ENCODE measurements at places on chromosomes 12 and 14.

DNA sequence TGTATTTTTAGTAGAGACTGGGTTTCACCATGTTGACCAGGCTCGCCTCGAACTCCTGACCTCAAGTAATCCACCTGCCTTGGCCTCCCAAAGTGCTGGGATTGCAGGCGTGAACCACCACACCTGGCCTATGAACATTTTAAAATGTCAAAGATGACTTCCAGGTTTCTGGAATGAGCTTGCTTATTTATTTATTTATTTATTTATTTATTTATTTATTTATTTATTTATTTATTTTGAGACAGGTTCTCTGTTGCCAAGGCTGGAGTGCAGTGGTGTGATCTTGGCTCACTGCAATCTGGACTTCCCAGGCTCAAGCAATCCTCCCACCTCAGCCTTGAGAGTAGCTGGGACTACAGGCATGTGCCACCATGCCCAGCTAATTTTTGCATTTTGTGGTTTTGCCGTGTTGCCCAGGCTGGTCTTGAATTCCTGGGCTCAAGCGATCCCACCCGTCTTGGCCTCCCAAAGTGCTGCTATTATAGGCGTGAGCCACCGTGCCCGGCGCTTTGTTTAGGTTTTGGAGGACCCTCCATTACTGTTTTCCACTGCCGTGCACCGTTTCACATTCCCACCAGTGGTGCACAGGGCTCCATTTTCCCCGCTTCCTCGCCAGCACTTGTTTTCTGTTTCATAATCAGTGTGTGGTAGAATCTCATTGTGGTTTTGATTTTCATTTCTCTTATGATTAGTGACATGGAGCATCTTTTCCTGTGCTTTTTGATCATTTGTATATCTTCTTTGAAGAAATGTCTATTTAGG, 6.4 kb upstream of the CFAP251 start:
- DNase-seq: no peak

GRCh38 chr14:99554184-99554583, 49.8 kb downstream of the CCDC85C start:
- no peak for DNase-seq

DNA sequence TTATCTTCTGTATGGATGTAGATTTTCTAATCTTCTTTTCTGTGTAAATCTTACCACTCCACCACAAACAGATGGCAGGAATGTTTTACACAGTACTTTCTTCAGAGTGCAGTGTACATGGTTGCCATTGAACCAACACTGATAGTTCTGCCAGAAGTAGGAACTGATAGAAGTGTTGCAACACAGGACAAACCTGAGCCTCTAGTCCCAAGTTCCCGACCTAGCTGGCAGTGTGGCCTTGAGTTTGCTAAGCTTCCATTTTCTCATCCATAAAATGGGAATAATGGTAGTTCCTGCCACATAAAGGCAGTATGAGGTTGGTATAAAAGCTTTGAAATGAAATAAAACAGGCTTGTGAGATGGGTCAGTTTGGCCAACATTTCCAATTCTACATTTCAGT, 50.8 kb upstream of the SAV1 start:
- peak; percentile 24 for DNase-seq

DNA sequence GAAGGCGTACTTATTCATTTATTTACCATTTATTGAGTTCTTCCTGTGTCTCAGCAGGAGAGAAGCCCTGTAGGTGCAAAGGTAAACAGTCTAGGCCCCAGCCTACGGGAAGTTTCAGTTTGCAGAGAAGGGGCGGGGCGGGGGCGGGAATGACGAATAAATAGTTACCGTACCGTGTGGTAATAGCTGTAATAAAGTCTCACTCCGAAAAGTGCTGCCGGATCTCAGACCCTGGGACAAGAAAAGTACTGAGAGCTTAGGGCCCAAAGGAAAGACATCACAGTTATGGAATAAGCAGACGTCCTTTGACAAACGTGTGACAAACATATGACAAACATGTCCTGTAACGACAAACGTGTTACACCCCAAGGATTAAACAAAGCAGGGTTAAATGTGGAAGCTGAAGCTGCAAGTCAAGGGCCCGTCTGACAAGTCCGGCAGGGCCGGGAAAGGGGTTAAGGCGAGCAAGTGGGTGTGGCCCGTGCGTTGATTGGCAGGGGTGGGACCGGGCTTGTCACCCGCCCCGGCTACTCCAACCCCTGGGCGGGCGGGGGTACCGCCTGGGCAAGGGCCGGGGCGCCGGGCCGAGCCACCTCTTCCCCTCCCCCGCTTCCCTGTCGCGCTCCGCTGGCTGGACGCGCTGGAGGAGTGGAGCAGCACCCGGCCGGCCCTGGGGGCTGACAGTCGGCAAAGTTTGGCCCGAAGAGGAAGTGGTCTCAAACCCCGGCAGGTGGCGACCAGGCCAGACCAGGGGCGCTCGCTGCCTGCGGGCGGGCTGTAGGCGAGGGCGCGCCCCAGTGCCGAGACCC, at the start of gene LRP10:
Gene LRP10, plus strand, starts transcription at position 517 of the 809 bp plus-strand sequence. CDS start 564 bp downstream, outside the sequence.
- DNase-seq: peak; percentile 81

DNA sequence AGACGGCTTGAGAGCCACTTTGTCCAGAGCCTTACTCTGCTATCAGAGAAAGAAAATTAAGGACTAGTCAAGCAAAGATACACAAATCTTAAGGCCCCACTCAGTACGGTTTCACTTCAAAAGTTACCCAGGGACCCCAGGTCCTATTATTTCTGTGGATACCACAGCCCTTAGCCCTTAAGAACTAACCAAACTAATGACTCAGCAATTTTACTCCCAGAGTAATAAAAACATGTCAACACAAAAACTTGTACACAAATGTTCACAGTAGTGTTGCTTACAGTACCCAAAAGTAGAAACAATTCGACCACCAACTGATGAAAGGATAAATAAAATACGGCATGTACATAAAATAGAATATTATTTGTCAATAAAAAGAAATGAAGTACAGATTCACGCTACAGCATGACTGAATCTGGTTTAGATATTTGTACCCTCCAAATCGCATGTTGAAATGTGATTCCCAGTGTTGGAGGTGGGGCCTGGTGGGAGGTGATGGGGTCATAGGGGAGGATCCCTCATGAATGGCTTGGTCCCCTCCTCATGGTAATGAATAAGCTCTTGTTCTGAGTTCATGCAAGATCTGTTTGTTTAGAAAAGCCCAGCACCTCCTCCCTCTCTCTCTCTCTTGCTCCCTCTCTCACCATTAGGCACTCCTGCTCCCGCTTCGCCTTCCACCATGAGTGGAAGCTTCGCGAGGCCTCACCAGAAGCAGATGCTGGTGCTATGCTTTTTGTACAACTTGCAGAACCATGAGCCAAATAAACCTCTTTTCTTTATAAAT, 30.5 kb downstream of the AREL1 start:
- DNase-seq: no peak

DNA sequence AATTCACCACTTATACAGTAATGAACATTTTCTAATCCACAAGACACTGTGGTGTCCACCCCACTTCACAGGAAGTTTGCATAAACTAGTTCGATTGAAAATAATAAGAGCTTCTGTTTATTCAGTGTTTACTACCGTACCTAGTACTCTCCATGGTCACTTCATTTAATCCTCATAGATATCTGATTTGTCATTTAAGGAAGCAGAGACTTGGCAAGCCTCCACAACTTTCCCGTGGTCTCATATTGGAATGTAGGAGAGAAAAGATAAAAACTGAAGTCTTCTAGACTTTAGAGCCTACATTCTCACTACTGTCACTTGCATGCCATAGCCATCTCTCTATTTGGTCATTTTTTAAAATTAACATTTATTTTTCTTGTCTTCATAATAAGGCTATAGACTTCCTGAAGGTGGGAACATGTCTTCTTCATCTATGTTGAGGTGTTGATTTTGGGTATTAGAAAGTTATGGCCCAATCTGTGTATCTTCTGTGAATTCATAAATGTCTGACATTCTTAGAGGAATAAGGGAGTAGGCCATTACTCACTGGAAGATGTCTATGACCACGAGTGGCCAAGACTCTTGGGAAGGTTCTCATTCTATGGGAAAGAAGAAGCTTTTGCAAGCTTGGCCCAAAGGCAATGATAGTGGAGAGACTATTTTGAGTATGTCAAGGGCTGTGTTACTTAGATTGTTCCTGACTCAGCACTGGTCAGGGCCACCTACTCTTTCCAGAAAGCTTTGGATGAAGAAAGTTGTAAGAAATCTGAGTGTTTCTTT, 423.7 kb downstream of the LRIG3 start:
- DNase-seq: no peak

DNA sequence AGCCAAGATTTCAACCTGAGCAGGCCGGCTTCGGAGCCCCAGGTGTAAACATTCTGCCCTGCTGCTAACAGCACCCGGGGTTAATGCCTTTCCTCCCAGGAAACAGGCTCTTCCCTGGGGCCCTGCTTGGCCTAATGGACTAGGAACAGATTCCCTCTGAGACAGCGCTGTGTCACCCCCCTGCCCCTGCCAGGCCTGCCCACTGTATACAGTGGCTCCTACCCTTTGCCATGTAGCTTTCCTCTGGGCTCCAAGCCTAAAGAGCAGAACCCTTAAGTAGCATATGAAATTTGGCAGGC, 28.3 kb upstream of the BCDIN3D start:
- no peak for DNase-seq

DNA sequence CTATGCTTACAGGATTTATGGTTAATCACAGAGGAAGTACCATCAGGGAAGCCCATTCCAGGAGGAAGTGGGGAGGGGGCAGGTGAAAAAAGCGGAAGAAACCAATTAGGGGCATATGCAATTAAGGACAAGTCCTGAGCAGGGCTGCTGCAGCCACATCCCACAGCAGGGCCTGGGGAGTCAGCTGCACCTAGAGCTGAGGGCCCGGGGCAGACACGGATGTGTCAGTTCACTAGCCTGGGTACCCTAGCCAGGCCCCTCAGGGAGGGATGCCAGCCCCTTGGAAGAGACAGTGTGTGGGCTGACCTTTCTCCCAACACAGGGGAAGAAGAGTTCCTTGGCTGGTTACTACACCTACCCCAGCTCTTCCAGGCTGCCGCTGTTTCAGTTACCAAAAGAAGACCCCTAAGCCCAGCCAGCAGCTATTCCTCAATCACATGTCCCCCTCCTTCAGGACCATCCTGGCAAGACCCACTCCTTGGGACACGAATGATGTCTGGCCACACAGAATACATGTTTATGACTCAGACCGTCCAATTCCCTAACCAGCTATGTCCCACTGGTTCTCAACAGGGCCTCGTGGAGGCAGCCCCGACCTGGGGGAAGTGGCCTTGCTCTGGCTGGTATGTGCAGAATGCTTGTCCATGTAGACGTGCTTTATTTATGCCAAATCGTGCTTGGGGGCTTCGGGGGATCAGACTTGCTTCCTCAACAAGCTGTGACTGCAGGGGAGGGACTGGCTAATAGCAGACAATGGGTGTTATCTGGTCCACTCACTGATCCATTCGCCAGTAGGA, 133.7 kb upstream of the RTL1 start:
- DNase-seq: no peak

GRCh38 chr12:12182703-12183365, 84.0 kb downstream of the LRP6 start:
- DNase-seq: no peak

Data from NCI-H524 (cell line).